ENCODE measurements at places on chromosomes 5 and 9.

DNA sequence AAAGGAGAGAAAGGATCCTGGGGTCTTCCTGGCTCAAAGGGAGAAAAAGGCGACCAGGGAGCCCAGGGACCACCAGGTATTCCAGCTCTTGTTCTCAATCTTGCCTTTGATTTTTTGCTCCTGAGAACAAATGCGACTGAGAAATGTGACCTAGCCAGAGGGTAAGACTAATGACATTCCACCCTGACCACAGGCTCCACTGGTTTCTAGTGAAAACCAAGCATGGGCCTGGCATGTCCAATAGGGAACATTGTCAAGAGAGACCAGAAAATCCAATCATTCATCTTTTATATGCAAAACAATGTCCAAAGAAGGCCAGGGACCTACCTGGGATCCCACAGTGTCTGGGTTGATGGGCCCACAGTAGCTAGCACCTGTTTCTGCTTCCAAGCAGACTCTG, 50.3 kb upstream of the TGFBR1 start:
- no peak for DNase-seq

- no peak for DNase-seq
These were observed 231.4 kb downstream of the NR2F1-AS1 start for GRCh38 chr5:93349613-93350012.

DNA sequence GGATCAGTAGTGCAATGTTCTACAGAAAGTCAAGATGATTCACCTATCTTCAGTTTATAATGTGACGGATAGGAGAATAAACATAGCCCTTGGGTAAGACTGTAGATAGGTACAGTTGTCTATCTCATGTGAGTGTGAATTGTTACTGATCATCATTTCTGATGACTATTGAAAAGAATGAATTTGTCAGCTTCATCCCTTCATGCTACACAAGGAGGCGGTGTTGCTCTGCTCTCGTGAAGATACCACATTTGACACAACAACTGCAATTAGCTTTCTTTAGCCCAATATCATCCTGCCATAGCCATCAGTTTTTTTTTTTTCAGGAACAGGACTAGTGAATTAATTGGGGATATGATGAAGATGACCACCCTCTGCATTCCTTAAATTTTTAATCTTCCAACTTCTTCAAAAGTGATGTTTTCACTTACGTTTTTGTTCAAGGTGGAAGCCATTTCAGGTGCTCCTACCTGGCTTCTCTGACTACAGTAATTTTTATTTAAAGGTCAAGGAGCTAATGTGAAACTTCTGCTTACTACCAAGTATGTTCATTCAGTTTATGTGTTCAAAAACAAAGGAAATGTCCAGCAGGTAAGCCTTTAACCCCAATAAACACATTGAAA, 152.9 kb upstream of the MOCS2 start:
- no peak for DNase-seq

- no peak for DNase-seq
These were observed 21.2 kb upstream of the ATOSB start for GRCh38 chr9:35136866-35137265.

DNA sequence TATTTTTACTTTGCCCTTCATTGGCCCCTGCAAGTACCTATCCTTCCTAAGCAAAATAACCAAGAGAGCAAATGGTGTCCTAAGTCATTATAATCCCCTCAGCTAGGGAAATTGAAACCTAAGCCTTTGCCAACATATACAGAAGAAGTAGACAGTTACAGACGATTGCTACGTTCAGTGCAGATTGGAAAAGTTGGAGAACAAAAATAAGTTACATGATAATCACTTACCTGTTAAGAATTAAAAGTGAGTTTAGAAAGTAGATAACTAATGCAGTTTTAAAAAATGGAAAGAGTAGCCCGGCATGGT, 244.8 kb downstream of the MPDZ start:
- no peak for DNase-seq

- DNase-seq: no peak
These were observed 142.7 kb downstream of the FBXL17 start for GRCh38 chr5:108238936-108239887.

Data from stimulated activated CD8-positive, alpha-beta memory T cell treated with anti-CD3 and anti-CD28 coated beads, Interleukin-7, amount 100 ng/mL, for 48 hours (primary cell).